ENCODE measurements at places on chromosomes 6 and 20.

GRCh38 chr6:99609905-99610489 lies 3.4 kb downstream of the PRDM13 start:
- DNase-seq, result no peak

GRCh38 chr6:116118608-116119007 lies 7.3 kb downstream of the COL10A1 start:
- DNase-seq, result no peak

DNA sequence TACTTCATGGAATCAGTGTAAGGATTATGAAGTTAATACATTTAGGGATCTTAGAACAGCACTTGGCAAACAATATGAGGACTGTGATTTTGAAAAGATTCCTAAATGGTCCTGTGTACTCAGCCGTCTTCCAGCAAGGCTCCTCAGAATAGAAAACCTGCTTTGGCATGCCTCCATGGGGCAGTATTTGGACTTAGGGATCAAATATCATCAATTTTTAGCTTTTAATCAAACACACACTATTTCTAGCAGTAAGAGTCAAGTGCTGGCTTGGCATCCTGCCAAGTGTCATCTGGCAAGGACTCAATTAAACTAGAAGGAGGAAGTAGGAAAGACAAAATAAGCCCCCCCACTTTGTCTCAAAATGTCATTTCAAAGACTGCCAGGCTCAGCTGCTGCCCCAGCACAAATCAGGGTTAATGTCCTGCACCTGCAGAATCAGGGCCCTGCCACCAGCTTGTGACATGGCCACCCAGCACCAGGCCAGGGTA lies 40.8 kb downstream of the IYD start:
- no peak for DNase-seq

DNA sequence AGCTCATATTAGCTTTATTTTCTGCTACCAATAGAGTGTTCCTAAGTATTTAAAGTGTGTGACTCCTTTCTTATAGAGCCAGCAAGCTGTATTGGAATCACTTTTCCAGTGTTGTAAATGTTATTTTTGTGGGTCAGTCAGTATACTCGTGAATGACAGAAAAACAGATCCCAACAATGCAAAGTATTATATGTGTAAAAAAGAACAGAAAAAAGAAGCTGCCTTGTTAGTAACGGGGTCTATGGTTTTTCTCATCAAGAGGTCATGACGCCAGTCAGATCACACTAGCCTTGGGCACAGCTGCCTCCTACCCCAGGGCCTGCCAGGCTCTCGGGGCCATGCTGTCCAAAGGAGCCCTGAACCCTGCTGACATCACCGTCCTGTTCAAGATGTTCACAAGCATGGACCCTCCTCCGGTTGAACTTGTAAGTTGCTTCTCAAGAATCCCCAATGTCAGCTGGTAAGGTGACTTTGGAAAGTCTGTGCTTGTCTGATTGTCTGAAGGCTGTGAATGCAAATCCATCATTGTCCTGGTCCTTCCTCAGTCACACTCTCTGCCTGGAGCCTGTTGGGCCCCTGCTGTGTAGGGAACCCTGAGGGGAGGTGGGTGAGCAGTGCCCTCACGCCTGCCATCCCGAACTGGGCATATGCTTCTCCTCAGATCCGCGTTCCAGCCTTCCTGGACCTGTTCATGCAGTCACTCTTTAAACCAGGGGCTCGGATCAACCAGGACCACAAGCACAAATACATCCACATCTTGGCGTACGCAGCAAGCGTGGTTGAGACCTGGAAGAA lies 9.8 kb downstream of the NELFCD start:
- peak; percentile 70 for DNase-seq

DNA sequence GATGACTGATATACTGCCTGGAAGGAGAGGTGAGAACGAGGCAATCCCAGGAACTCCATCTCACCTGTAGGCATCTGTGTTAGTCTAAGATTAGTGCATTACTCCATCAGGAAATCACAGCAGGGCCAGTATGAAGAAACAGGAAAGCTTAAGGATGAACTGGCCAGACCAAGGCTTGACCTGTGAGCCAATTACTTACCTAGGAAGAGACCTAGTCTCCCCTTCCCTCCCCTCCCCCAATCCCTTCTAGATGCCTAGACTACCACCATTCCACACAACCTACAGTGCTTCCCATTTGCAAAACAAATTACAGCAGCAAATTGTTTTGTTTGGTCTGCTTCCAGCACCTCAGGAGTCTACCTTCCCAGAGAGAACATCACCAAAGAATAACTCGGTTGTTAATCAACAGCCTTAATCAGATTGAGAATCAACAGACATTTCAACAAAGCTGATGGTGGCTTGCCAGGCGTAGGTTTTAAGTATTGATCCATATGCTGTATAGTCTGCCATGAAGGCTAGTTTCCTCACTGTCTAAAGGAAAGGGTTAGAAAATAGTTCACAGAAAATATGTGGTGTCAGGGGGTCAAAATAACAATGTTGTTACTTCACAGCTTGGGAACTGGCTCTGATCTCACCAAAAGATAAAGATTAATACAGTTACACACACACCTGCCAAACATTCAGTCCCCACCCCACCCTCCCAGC lies 10.1 kb downstream of the PKHD1 start:
- no peak for DNase-seq

GRCh38 chr20:44711237-44711636 lies 3.9 kb upstream of the CCN5 start:
- DNase-seq, result no peak

DNA sequence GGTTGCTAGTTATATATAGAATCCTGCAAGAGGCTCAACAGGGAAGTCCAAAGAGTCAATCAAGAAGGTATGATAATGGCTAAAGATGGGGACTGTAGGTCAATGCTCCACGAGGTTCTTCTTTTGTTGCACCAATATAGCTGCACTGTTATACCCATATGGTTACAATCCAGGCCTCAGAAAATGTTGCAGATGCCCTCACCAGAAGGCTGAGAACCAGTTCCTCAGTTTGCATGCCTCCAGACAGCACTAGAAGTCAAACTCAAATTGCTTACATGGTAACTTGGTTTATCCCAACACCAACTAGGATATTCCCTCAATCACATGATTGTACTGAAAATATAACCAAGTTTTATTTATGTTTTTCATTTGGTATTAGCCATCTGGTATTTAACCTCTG lies 12.1 kb downstream of the EEF1A1 start:
- DNase-seq, result no peak

- DNase-seq, result no peak
Measured at GRCh38 chr6:121816906-121817540, 381.6 kb downstream of the GJA1 start.

DNA sequence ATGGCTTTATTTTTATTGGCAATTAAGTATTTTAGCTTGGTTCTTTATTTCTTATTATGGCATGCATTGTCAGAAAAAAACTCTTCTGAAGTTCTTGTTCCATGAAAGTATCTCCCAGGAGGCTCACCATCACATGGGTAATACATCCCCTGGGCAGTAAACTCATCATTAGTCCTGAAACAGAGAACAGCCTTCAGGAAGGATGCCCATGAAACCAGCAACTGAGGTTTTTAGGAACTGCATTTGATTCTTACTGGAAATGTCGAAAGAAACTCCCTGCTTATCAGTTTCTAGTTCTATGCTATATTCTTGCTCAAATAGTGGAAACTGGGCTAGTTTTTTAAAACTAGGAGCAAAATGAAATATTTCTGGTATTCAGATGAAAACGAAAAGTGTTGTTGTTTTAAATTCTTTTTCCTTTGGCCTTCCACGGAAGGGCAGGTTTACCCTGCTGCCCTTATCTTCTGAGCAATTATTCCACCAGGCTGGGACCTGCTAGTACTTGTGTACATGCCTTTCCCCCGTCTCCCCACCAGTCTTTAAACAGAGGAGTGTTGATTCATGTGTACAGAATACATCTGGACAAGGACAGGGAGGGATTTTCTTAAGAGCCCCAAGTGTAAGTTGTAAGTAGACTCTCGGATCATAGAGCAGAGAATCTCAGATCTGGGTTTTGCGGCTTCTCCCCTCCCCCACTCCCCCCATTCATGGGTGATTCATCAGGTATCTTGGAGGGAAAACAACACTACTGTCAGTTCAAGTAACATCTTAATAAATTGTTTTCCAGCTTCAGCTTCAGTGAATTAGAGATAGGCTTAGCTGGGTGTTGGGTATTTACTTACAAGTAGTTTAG lies 81.5 kb downstream of the RTN4IP1 start:
- no peak for DNase-seq

DNA sequence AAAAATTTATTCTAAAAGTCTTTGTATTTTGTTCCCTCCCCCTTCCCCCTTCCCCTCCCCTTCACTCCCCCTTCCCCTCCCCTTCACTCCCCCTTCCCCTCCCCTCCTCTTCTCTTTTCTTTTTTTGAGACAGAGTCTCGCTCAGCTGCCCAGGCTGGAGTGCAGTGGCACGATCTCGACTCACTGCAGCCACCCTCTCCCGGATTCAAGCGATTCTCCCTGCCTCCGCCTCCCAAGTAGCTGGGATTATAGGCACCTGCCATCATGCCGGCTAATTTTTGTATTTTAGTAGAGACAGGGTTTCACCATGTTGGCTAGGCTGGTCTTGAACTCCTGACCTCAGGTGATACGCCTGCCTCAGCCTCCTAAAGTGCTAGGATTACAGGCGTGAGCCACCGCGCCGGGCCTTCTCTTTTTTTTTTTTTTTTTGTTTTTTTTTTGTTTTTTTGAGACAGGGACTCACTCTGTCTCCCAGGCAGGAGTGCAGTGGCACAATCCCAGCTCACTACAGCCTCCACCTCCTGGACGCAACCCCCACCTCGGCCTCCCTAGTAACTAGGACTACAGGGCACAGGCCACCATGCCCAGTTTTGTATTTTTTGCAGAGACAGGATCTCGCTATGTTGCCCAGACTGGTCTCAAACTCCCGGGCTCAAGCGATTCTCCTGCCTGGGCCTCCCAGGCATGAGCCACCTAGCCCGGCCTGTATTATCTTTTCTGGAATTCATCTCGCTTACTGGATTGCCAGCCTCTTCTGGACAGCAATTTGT lies 1.1 kb upstream of the AFG1L start:
- no peak for DNase-seq

DNA sequence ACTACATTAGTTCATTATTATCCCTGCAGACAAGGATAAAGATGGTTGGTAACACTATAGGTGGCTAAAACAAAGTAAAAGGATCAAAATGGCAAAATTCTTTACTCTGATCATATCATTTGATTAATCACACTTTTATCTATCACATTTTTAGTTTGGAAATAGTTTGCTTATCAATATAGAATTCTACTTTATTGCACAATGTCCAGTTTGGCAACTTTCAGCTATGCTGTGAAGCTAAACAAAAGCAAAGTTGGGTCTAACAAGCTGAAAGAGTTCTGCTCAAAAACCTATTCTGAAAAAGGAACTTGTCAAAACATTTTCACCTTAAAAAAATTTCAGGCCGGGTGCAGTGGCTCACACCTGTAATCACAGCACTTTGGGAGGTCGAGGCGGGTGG lies 7.9 kb upstream of the LATS1 start:
- DNase-seq, result no peak

- DNase-seq, result no peak
Measured at GRCh38 chr6:131693384-131693783, 7.8 kb downstream of the OR2A4 start.

DNA sequence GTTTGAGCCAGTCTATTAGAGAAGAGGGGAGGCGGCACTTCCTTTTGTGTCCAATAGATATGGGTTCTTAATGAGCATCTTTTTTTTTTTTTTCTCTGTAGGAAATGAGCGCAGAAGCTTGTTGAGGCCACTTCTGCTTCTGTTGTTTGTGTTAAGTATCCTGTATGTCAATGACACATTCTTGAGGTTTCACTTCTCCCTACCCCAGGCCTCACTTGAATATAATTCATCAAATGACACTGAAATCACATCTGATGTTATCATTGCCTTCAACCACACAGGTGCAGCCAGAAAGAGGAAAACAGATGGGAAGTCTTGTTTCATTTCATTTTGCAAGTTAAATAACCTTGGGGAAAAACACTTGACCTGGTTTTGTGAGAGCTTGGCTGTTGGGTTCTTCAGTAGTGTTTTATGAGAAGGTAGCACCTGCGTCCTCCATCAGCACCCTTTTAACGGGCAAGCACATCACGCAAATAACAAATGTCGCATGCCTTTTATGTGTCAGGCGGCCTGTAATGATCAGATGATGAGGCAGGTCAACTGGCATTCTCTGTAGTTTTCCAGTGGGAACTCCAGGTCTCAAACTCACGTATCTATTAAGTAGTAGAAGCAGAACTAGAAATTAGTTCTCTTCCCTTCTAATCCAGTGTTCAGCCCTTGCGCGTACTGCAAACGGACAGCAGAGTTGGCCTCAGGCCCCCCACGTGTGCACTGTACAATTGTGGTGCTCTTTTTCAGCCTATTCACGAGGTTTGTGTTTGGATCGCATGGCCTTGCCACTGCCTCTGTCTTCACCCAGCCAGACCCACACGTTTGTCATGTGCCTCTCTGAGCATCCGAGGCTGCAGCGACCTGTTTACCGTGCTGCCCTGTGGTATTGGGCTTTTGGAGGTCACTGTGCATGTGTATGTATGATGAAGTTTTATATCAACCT lies 23.5 kb downstream of the PLEKHG1 start:
- DNase-seq, result no peak

DNA sequence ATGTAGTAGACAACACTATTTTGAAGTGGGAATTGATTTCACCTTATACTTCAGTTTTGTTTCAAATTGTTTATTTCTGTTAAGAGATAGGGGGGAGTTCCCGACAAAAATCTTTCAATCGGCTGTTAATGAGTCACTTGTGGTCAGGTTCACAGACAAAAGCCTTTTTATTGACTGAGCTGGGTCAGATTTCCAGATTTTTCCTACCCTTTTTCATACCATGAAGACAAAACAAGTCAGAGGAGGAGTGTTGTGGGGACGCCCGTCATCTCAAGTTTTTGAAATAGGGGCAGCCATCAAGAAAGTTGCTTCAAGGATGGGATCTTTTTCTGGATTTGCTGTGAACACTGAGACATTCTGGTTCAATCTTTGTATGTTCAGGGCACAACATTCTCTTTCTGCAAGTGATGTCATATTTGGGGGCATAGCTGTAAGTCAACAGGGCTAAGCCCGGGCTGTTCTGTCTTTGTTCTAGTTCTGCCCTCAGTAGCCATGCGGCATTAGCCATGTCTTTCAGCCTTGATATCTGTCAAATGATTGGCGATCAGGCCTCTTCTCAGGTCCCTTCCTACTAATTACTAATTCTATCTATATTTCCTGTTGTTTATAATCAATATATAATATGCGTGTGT lies 496.0 kb upstream of the MARCKS start:
- DNase-seq, result no peak

DNA sequence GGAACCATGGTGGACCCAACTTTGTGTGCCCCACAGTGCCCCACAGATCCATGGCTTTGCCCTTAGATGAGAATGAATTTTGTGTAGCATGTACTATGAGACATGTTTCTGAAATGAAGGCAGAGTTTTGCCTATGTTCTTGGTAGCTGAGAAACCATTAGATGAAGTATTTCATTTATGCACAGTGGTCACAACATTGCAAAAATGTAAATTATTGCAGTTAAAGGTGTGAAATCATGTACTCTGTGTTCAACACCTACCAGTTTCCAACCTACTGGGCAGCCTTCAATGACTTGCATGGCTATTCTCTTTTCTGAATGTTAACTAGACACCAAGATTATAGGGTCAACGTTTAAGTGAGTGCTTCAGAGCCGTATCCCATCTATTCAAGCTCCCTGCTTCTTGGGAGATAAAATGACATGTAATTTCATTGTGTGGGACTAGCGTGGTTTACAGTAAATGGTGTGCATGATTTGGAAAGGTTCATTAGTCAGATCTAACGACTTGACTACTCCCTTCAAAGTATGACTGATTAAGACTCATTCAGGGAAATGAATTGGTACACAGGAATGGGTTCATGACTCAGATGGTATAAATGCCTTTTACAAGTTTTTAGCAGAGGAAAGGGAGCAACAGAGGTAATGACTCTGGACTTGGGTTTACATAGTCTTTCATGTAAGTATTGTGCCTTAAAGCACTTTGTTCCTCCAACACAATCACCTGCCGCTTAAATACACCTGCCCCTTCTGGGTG lies 106.1 kb upstream of the AKIRIN2 start:
- DNase-seq, result no peak

Measured in aorta (tissue), 5 donors.